ENCODE measurements at places on chromosomes 5 and 9.

DNA sequence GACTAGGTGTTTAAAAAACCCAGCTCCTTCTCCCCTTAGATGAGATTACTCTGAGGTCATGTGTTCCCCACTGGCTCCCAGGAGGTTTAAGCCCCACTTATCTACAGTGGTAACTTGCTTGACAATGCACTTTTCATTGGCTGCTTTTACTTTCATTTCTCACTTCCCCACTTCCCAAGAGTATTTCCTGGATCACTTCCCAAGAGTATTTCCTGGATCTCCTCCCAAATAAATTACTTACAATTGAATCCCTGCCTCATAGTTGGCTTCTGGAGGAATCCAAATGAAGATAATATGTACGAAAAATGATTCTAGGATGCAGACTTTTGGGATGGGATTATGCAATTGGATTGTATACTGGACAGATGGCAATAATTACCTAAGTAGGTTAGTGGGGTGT, 47.1 kb upstream of the CHSY3 start:
- DNase-seq: no peak

GRCh38 chr5:35317586-35317985, 87.3 kb upstream of the PRLR start:
- no peak for DNase-seq

GRCh38 chr9:34396276-34397214, 19.8 kb upstream of the MYORG start:
- DNase-seq: no peak

DNA sequence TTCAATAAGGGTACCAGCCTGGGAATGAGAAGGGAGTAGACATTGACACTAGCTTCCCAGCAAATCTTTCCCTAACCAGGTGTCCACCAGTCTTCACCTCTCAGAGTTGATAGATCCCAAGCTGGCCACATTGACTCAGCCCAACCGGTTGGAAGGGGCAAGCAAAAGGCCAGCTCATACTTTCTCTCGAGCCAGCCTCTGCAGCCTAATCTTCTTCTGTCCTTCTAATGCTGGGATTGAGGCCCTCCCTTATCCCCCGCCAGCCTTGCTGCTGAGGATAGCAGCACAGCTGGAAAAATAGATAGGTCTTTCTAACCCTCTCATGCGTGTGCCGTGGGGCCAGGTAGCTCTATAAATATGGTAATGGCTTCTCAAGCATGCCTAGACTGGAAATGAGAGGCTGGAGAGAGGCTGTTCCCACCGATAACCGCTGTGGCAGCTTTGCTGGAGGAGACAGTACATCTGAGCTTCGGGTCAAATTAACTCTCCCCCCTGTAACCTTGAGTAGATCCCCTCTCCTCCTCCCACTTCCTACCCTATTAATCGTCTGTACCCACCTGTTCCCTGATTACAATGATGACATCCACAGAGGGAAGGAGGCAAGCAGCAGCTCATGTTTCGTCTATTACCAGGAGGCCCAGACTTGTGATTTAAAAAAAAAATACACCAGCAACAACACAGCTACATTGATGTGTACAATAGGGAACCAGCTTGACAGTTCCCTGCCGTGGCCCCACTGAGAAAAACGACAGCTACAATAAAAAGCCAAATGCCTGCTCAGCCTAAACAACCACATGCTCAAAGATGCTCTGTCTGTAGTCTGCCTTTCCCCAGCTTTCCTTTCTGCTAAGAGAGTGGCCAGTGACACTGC, 219.9 kb upstream of the BRINP1 start:
- no peak for DNase-seq

- no peak for DNase-seq
These were observed 175.1 kb upstream of the CDH10 start for GRCh38 chr5:24819841-24820240.

DNA sequence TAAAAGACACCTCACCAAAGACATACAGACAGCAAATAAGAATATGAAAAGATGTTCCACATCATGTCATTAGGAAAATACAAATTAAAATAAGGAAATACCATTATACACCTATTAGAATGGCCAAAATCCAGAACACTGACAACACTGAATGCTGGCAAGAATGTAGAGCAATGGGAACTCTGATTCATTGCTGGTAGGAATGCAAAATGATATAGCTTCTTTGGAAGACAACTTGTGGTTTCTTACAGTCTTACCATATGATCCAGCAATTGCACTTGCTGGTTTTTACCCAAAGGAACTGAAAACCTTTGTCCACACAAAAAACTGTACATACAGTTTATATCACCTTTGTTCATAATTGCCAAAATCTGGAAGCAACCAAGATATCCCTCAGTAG, 6.5 kb downstream of the TMEM161B start:
- DNase-seq: no peak

- DNase-seq: no peak
These were observed 288.1 kb downstream of the NNT start for GRCh38 chr5:43891112-43891511.

GRCh38 chr5:177035976-177036375, 13.5 kb downstream of the ZNF346 start:
- no peak for DNase-seq

GRCh38 chr5:62112689-62113228, 193.2 kb upstream of the KIF2A start:
- DNase-seq: no peak

DNA sequence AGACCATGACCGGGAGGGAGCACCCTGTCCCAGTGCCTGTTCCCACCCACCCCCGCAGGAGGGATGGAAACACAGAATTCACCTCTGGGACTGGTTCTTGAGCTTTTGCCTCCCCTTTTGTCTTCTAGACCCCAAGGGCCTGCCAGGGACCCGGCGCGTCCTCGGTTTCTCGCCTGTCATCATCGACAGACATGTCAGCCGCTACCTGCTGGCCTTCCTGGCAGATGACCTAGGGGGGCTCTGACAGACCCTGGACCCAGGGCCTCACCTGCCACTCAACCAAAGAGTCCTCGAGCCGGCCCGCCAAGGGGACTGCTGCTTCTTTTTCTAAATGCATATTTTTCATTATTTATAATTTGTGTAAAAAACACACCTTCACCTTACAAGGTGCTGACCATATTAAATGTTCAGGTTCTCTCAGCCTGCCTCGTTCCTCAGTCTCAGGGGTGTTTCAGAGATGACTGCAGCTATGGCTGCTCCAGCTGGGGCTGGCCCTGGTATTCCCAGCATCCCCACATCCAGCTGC, 16.9 kb downstream of the CARD19 start:
- no peak for DNase-seq

DNA sequence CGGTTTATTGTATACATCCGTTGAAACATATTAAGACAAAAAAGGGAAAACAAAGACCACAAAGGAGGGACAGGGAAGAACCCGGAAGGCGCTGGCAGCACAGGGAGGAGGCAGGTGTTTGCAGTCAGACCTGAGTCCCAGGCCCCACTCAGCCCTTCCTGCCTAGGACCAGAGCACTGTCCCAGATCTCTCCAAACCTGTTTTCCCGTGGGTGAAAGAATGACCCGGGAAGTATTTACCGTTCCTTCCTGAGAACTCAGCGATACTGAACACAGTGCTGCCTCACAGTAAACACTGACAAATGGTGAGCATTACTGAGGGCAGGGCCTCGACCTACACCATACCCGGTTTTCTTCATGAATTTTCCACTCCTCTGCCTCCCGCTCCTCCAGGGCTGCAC, 1.2 kb downstream of the ABO start:
- no peak for DNase-seq

- no peak for DNase-seq
These were observed 521.3 kb downstream of the KCTD16 start for GRCh38 chr5:144691936-144692335.

DNA sequence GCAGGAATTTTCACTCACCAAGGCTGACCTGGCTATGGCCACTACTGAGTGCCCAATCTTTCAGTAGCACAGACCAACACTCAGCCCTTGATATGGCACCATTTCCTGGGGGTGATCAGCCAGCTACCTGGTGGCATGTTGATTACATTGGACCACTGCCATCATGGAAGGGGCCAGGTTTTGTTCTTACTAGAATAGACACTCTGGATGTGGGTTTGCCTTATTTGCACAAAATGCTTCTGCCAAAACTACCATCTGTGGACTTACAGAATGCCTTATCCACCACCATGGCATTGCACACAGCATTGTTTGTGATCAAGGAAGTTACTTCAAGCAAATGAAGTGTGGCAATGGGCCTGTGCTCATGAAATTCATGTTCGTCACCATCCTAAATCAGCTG, 69.7 kb upstream of the SH3GL2 start:
- DNase-seq: no peak

DNA sequence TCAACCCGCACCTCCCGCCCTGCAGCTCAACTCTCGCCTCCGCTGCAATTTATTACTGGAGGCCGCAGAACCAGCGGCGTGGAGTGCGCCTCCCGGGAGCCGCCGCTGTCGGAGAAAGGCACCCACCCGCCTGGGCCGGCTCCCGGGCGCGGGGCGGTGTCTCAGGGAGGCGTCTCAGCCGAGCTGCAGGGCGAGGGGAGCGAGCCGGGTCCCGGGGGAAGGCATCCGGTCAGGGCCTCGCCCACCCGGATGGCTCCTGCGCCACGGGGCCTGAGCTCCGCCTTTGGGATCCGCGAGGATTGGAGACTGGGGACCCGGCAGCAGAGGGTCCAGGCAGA, 32.9 kb downstream of the TSPAN17 start:
- DNase-seq: no peak

DNA sequence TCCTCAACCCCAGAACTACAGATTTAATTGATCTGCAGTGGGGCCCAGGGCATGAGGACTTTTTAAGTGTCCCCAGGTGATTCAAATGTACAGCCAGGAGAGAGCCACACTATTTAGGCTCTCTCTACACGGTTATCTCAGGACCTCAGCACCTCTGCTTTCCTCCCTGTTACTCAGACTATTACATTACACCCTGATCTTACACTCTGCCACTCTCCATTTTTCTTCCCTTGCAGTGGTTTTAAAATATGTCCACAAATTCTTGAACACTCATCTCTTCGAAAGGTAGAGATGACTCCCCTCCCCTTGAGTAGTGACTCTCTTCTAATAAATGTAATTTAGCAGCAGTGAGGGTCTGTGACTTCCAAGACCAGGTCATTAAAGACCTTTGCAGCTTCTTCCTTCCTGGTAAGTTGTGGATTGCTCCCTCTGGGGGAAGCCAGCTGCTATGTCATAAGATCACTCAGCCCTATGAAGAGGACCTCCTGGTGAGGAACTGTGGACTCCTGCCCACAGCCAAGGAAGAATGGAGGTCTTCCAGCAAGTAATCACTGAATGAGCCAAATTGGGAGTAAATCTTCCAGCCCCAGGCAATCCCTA, 87.5 kb upstream of the SSBP2 start:
- DNase-seq: no peak

DNA sequence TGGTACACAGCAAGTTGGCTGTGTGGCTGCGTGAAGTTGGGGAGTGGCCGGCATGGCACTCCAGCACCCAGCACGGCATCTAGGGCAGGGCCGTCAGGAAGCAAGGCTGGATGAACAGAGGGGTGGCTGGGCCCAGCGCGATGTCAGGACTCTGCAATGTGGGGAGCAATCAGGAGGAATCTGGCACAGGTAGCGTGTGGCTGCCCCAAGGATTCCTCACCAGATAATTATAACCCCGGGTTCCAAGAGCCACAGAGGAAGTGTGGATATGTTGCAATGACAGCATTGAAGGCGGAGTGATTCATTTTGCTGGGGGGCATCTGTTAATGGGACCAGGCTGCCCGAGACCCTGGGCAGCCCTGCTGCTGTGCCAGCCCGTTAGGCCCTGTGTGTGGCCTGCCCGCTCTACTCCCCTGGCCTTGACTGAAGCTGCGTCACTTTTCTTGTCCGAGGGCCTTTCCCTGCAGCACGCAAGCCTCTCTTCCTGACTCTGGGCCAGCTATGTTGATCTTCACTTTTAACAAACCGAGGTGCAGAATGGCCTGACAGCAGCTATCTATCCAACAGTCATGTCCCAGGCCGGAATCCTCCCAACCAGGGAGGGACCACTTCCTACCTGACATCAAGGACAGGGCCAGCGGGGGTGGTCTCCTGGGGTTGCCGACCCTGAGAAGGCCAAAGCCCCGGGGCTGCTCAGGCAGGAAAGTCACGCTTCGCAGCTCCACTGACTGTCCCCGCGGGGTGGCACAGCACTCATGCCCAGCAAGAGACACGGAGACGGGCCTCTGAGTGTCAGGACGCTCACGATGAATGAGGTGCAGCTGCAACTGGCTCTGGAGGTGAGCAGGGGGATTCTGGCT, 118.0 kb upstream of the PHYKPL start:
- no peak for DNase-seq

GRCh38 chr9:85522459-85523092, 219.2 kb downstream of the AGTPBP1 start:
- DNase-seq: peak; percentile 7

- no peak for DNase-seq
These were observed 61.4 kb upstream of the VLDLR start for GRCh38 chr9:2560180-2560579.

DNA sequence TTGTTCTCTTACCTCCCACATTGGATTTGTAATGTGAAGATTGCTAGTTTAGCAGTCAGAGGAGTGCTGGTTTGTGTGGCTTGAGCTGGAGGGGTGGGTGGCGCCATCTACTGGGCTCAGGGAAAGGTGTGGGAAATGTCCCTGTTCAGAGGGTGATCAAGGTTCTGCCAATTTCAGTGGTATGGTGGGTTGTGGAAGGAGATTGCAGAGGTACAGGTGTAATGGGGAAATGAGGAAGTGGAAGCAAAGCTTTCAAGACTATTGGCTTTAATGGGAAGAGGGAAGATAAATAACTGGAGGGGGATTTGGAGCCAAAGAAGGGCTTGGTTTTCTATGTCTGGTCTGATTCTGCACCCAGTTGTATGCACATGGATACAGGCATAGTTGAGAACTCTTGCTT, 76.4 kb downstream of the OSMR start:
- peak; percentile 14 for DNase-seq

DNA sequence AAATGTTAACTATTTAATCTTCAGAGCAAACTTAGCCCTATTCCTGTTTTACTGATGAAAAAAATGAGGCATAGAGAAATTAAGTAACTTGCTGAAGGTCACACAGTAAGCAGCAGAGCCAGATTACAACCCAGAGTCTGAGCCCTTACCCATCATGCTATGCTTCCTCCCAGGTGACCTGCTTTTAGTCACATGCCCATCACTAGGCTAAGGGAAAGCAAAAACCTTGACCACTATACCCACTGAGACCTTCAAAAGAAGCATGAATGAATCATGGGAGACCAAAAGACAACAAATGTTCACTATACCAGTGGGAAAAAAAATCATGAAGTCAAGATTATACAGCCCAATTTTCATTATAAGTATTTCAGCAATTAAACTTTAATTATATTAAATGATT, 5.3 kb upstream of the HAUS6 start:
- DNase-seq: no peak

DNA sequence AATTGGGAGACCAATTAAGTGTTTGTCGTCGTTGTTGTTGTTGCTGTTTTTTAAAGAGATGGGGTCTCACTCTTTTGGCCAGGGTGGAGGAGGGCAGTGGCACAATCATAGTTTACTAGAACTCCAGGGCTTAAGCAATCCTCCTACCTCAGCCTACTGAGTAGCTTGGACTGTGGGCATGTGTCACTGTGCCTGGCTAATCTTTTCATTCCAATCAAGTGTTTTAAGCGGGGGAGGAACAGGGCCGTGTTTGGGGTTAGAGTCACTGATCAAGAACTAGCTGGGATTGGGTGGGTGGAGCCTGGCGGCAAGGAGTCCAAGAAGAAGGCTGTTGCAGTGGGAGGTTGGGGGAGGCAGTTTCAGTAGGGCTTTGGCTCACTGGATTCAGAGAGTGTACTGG, 13.8 kb downstream of the SNX30 start:
- DNase-seq: no peak

GRCh38 chr9:128072144-128073021, 4.4 kb downstream of the SLC25A25 start:
- peak; percentile 38 for DNase-seq

GRCh38 chr5:83025690-83026478, 51.3 kb downstream of the TMEM167A start:
- no peak for DNase-seq

All from stimulated activated CD8-positive, alpha-beta memory T cell treated with anti-CD3 and anti-CD28 coated beads, Interleukin-4, amount 100 ng/mL, for 24 hours (primary cell).